GM12892 (cell line): ENCODE measurements at places on chromosomes 16 and 17.

- no peak for DNase-seq
These were observed 364.4 kb downstream of the SEC14L1 start for GRCh38 chr17:77505181-77505639.

- no peak for DNase-seq
These were observed 18.0 kb upstream of the DBNDD1 start for GRCh38 chr16:90037276-90037675.

DNA sequence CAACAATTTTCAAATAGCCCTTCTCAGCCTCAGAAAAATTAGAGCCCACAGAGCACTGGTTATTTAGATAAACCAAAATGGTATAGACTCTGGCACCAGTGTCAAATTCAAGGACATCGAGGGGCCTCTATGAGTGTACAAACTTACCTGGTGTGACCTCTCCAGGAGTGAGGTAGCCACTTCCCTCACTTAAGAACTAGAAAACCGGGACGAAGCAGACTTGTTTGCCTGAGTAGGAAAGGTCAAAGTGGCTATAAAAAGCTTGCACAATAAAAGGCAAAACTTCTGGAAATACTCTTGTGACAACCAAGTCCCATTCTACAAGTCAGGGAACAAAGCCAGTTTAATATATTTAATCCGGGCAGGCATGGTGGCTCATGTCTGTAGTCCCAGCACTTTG, 39.2 kb upstream of the PRSS54 start:
- DNase-seq, result no peak

GRCh38 chr17:73401911-73402310, 90.1 kb upstream of the CDC42EP4 start:
- DNase-seq, result no peak

DNA sequence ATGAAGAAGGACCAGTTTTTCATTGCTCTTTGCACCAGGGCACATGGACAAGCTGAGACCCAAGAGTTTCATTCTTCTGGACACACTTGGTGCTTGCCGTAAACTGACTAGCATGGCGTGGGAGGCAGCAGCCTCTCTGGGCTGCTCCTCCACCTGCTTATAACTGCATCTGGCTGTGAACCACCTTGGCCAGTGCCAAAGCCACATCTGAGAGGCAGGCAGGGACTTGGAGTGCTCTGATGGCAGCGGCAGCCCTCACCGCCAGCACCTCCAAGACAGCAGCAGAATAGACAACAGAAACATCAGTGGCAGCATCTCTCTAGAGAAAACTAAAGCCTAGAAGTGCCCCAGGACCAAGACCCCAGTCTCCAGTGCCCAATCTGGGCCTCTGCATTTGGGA, 4.7 kb downstream of the KRT37 start:
- DNase-seq, result no peak

GRCh38 chr17:77427391-77427991, 286.7 kb downstream of the SEC14L1 start:
- no peak for DNase-seq

- DNase-seq, result no peak
These were observed 2.6 kb downstream of the GLIS2 start for GRCh38 chr16:4318451-4318910.

GRCh38 chr16:55392701-55393100, 68.7 kb downstream of the IRX6 start:
- no peak for DNase-seq

DNA sequence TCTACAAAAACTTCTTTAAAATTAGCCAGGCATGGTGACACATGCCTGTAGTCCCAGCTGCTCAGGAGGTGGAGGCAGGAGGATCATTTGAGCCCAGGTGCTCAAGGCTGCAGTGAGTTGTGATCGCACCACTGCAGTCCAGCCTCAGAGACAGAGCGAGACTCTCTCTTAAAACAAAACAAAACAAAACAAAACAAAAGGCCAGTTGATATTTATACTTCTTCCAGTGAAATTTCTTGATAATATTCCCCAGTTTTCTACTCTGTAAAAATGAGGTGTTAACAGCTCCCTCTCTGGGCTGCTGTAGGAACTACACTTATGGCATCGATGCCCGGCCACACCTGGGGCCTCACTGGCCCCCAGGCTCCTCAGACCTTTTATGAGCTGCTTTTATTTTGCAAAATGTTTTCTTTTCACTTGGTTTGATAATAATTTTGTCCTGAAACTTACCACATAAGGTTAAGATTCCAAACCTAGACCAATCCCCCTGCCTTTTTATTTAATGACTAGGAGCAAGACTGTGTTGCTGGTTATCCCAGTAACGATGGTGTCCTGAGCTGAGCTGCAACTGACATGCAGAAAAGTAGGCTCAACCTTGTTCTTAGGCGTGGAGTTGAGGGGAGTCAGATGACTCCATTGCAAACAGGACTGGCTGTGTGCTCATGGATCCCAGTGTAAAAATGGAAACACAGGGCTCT, 17.6 kb downstream of the MAPK8IP3 start:
- no peak for DNase-seq

- DNase-seq, result no peak
These were observed 33.0 kb downstream of the TBX4 start for GRCh38 chr17:61485067-61485775.

- no peak for DNase-seq
These were observed 55.3 kb downstream of the MYO18A start for GRCh38 chr17:29124925-29125273.
